Activated CD8-positive, alpha-beta T cell treated with anti-CD3 and anti-CD28 coated beads for 36 hours (primary cell): ENCODE measurements at places on chromosomes 3 and 15.

GRCh38 chr3:59318881-59319280 lies 269.1 kb upstream of the CFAP20DC start:
- no peak for DNase-seq
- no peaks in the 10 kb centered on the region for H3K27me3 ChIP-seq
- H3K4me1 ChIP-seq, result peaks cover 6% of the 10 kb centered on the region
- H3K27ac ChIP-seq, result no peak overlapping the region
- no peaks in the 10 kb centered on the region for H3K36me3 ChIP-seq

DNA sequence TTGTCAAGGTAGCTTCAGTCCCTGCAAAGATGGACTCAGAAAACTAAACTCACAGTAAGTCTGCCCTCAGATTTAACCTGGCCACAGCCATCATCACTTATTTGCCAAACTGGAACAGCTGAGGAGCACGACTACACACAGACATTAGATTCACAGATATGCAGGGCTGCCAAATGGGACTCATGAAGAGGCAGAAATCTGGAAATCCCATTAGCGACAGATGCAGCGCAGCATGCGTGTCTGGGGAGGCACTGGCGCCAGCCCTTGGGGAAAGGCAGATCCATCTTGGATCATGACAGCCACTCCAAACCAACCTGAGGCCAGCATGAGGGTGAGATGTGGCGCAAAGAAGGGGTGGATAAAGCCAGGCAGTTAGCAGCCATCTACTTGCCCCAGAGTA lies 160.7 kb upstream of the TSC22D2 start:
- peaks cover 16% of the 10 kb centered on the region for H3K27me3 ChIP-seq
- H3K4me1 ChIP-seq, result no peaks in the 10 kb centered on the region
- no peak overlapping the region for H3K27ac ChIP-seq
- DNase-seq, result no peak

DNA sequence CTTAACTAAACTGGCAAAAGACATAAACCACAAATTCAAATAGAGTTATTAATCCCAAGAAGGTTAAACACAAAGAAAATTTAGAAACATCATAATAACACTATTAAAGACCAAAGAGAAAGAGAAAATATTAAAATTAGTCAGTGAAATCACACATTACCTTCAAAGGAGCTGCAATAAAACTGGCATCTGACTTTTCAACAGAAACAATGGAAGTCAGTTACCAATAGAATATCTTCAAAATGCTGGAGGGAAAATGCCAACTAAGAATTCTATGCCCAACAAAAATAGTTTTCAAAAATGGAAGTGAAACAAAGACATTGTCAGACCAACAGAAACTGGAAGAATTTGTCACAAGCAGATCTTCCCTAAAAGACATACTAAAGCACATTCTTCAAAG lies 68.7 kb upstream of the RNF7 start:
- no peaks in the 10 kb centered on the region for H3K4me1 ChIP-seq
- H3K27me3 ChIP-seq, result peaks cover 9% of the 10 kb centered on the region
- H3K36me3 ChIP-seq, result peaks cover 5% of the 10 kb centered on the region
- no peak overlapping the region for H3K4me3 ChIP-seq
- no peak overlapping the region for H3K27ac ChIP-seq
- no peak for DNase-seq

GRCh38 chr15:64163659-64164362 lies 989 bp upstream of the PPIB start:
- H3K4me3 ChIP-seq, result peak overlapping the region; percentile 76
- peak; percentile 28 for DNase-seq
- H3K4me1 ChIP-seq, result peaks cover 39% of the 10 kb centered on the region

DNA sequence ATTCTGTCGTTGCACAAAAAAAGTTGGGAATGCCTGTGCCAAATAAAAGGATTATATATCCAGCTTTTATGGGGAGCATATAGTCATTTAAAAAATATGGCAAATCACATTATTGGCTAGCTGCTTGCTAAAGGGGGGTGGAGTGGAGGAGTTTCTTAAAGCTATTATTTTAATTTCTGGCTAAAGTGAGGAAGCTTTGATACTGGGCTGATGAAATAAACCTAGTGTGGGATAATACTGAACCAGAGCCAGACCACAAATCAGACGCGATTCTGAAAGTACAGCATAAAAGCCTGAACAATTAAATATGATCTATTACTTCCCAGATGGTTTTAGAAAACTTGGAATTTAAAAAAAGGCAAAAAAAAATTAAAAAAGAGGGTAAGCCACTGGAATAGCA lies 14.4 kb downstream of the POLR2M start:
- peaks cover 35% of the 10 kb centered on the region for H3K36me3 ChIP-seq
- no peaks in the 10 kb centered on the region for H3K27me3 ChIP-seq
- no peak overlapping the region for H3K4me3 ChIP-seq
- no peak overlapping the region for H3K27ac ChIP-seq
- H3K4me1 ChIP-seq, result peaks cover 5% of the 10 kb centered on the region
